ENCODE measurements at places on chromosomes 7 and 10.

GRCh38 chr7:44112231-44112996, 8.3 kb downstream of the AEBP1 start:
- DNase-seq: no peak

GRCh38 chr7:74092321-74092963, 8.8 kb downstream of the LIMK1 start:
- no peak for DNase-seq

GRCh38 chr10:49274886-49275285, 24.1 kb upstream of the C10orf71 start:
- no peak for DNase-seq

- DNase-seq: no peak
These were observed 28.1 kb downstream of the EPHB4 start for GRCh38 chr7:100799037-100799896.

GRCh38 chr7:137025469-137026175, 157.2 kb downstream of the CHRM2 start:
- no peak for DNase-seq

GRCh38 chr10:2682491-2682890, 384.9 kb upstream of the PFKP start:
- no peak for DNase-seq

DNA sequence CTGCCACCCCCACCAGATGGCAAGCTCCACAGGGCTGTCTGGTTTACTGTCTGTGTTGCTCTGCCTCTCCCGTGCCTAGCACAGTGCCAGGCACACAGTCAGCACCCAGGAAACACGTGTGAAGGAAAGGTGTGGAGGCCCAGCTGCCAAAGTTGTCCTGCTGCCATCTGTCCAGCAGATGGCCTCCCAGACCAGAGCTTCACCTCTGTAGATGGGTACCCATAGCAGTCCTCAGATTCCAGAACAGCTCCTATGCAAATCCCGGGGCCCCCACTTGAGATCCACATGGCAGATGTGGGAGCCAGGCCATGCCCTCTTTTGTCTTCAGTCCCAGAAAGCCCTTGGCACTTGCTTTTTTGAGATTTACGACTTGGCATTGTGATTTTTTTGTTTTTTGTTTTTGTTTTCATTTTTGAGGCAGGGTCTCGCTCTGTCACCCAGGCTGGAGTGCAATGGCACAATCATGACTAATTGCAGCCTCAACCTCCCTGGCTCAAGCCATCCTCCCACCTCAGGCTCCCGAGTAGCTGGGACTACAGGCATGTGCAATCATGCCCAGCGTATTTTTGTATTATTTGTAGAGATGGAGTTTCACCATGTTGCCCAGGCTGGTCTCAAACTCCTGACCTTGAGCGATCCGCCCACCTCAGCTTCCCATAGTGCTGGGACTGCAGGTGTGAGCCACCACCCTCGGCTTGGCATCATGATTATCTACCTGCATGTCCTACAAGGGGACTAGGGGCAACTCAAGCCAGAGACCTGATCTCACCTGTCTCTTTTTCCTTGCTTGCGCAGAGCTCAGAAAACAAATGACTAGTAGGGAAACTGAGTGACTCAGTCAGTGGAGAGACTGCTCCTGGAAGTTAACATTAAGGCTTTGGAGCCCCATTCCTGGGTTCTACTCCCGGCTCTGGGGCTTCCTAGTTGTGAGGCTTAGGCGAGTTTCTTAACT, 16.9 kb upstream of the PALD1 start:
- DNase-seq: peak; percentile 38

GRCh38 chr7:36955456-36956129, 231.3 kb upstream of the AOAH start:
- no peak for DNase-seq

GRCh38 chr10:77501152-77501845, 136.3 kb downstream of the KCNMA1 start:
- DNase-seq: no peak

DNA sequence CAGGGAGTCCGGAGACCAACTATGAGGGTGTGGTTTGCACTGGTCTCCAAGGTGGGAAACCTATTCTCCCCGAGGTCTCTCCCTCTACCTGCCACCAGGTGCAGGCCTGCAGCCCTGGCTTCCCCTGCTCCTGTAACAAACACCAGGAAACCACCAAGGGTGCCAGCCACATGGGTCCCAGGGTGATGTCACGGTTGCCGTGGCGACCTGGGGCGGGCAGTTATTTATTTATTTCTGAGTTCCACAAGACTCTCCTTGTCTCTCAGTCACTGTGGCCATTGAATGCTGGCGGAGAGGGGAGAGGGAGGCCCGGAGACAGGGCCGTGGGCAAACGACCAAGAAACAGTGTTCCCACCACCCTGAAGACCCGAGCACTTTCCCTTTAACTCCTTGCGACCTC, 27.0 kb downstream of the MMD2 start:
- no peak for DNase-seq

GRCh38 chr7:137454246-137454724, 110.8 kb upstream of the PTN start:
- DNase-seq: peak; percentile 9

DNA sequence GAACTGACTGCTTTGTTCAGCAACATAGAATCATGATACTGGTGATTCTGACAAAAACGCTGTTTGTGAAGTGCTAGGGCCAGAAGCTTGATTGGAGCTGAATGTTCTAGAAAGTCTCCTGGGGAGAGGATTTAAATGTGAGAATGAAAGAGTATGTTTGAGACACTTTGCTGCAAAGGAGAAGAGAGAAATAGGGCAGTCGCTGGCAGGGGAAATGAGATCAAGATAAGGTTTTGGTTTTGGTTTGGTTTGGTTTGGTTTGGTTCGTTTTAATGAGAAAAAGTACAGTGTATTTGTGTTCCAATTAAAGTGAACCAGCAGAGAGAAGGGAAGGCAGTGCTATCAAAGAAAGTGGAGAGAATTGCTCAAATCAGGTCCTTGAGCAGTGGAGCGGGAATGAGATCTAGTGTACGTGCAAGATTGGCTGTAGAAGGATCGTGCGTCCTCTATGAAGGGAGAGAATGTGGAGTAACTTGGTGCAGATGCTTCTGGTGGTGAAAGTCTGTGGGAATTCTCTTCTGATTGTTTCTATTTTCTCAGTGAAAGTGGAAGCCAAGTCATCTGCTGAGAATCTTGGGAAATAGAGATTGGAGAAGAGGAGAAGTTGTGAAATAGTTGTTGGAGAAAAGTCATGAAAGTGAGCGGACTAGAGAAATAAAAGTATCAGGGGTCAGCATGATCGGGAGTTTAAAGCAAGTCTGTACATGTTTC, 270.5 kb downstream of the CCDC3 start:
- peak; percentile 39 for DNase-seq

DNA sequence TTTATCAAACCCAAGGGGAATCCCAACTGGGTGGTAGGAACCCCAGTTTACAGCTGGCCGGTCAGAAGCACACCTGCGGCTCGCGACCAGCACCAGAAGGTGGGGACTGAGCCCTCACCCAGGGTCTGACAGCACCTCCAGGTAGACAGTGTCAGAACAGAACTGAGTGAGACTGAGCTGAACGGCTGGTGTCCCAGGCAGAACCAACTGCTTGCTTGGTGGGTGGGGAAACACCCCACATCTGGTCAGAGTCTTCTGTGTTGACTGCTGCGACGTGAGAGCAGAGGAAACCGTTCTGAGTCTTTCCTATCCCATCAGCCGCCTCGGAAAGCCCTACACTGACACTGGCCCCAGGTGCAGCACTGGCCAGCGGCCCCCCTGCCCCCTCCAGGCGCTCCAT, 160.7 kb downstream of the MAD1L1 start:
- DNase-seq: no peak

DNA sequence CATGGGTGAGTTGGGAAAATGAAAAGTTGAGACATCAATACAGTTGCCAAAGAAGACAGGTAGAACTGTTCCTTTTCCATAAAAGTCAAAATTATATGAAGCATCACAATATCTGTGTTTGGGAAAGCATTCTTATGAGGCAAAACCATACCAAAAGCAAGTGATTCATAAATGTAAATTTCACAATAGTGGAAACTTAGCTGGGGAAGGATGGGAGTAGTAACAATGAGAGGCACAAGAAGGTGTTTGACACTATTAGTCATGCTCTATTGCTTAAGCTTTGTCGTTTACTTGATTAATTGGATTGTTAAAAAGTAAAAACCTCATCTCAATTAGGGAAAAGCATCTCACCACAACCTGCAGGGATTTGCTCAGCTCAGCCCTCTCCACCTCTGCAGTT, 240.2 kb downstream of the C7orf25 start:
- no peak for DNase-seq

DNA sequence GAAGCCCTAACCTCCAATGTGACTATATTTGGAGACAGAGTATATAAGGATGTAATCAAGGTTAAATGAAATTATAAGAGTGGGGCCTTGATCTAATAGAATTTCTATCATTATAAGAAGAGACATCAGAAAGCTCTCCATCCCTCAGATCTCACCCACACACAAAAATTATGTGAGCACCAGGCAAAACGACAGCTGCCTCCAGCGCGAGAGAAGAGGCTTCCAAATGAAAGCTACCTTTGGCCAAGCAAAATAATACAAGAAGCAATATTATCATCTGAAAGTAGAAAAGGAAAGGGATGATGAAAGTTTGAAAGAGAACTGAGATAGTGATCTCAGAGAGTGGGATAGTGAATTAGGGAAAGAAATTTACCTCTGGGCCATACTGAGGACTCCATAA, 1192.5 kb downstream of the NXPH1 start:
- DNase-seq: no peak
